ENCODE measurements at places on chromosomes 11 and 22.

DNA sequence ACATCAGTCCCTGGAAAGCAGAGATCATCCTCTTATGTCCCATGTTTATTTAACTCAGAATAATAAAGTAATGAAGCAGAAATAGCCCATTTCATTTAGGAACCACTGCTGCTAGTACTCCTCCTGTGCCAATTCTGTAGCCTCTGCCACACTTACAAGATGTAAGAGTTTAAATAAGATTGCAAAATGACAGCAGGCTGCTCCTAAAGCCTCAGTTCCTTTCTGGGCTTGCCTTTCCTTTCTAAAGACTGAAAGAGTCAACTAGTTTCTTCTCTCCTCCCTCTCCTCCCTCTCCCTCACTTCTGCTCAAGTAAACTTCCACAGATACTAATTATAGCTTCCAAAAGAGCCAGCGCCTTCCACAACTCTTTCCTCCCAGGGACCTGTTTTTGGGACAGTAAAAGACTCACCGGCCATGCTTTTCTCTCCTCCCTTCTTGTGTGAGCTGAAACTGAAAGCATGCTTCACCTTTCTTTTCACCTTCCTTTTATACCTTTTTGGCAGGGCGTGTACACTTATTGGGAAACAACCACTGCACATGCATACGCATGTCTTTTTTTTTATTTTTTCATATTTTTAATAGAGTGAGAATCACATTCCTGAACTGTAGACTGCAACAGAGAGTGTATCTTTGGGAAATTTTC lies 26.1 kb upstream of the CARD16 start:
- DNase-seq, result peak; percentile 44

DNA sequence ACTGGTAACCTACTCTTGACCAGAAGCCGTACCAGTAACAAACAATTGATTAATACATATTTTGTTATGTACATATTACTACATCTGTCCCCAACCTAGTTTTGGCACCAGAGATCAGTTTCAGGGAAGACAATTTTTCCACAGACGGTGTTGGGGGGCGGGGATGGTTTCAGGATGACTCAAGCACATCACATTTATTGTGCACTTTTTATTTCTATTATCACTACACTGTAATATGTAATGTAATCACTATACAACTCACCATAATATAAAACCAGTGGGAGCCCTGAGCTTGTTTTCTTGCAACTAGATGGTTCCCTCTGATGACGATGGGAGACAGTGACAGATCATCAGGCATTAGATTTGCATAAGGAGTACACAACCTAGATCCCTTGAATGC lies 15.5 kb downstream of the DGCR8 start:
- no peak for DNase-seq

- DNase-seq, result no peak
Observed at GRCh38 chr11:108012139-108012725, 3.5 kb downstream of the CUL5 start.

DNA sequence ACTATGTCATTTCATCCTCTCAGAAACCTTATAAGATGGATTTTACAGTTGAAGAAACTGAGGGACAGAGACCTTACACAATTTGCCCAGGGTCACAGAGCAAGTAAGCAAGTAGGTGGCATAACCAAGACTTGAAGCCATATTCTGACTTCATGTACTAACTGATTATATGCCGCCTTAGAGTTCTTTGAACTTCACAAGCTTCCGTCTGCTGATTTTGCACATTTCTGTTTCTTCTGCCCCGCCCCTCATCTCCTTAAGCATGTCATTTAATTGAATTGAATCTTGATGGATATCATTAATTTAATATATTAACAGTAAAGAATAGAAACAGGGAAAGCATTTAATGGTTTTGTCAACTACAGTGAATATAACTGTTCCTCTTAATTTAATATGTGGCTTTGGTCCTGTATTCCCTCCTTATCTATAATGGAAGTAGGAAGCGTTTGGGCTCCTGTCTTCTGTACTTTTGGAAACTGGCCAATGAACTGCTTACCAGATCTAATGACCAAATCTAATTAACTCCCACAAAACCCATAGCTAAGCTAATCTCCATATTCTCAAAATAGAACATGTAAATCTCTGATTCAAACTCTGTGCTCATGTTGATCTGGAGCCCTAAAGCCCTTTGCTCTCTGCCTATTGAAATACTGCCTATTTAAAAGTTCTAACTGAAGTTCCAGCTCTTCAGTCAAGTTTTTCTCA lies 30.4 kb downstream of the SIK2 start:
- DNase-seq, result no peak
